Lower lobe of right lung (tissue), 2 donors: ENCODE measurements at places on chromosomes 6 and 20.

- no peak for DNase-seq
These were observed 1.6 kb upstream of the TCF21 start for GRCh38 chr6:133887156-133887879.

GRCh38 chr20:49880724-49881445 is 34.4 kb downstream of the SPATA2 start:
- no peak for DNase-seq

- DNase-seq = no peak
These were observed at the start of gene EYA4 for GRCh38 chr6:133241086-133241900. EYA4 (plus strand) TSS chr6:133241357; CDS start chr6:133274781, 33,424 bp downstream.

GRCh38 chr20:57180387-57180786 is 86.1 kb downstream of the BMP7 start:
- DNase-seq = no peak

DNA sequence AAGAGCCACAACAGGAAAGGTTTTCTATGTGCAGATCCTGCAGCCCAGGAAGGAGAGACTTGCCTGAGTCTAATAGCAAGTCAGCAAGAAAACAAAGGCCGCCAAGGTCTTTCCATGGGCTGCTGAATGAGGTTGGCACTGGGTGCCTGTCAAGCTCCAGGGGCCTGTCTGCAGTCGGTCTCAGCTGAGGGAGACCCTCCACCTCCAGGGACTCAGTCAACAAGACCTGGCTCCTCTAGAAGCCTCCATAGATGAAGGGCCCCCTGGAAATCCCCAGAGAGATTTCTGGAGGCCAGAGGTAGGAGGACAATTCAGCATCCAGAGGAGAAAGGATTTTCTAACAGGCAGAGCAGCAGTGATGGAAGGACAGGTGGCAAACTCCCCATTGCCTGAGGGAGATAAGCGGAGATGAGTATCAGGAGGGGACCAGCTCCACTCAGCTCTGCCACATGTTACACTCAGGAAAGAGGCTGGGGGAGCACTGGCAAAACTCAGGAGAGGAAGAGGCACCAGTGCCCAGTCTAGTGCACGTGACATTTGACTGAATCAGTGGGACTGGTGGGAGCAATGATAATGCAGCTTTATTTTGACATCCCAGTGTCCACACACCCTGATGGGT is 33.5 kb upstream of the FKBP1A start:
- no peak for DNase-seq
